ENCODE measurements at places on chromosomes 7 and 10. TPM values are rescaled to one million over a fixed set of nuclear protein-coding genes. Genes with fewer than 3 reads are reported as not detected.

Gene MOGAT3
- total RNA-seq = not detected

- peak; percentile 15 for DNase-seq
These were observed 69.4 kb downstream of the NOC3L start for GRCh38 chr10:94293354-94293753.

DNA sequence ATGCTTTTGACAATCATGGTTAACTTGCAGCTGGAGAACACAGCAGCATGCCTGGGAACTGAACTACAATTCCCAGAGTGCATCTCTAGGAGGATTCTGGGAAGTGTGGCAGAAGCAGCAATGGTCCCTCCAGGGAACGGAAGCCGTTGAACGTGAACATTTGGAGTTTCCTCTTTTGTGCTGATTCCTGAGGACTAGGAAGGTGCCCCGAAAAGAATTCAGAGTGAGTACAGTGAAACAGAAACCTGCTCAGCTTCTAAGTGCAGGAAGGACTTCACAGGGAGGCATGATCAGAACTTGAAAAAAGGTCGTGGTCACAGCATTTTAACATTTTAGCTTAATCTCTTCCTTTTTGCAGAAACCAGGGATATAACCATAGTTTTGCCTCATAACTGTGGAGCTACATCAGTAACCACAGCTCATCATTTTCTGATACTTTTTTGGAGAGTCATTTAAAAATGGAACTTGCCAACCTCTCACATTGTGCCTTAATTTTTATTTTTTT, at the start of gene NUDT13:
NUDT13 (plus strand) TSS at position 111 of the 505 bp plus-strand sequence. CDS start 3,911 bp downstream, outside the sequence.
- DNase-seq = peak; percentile 78

DNA sequence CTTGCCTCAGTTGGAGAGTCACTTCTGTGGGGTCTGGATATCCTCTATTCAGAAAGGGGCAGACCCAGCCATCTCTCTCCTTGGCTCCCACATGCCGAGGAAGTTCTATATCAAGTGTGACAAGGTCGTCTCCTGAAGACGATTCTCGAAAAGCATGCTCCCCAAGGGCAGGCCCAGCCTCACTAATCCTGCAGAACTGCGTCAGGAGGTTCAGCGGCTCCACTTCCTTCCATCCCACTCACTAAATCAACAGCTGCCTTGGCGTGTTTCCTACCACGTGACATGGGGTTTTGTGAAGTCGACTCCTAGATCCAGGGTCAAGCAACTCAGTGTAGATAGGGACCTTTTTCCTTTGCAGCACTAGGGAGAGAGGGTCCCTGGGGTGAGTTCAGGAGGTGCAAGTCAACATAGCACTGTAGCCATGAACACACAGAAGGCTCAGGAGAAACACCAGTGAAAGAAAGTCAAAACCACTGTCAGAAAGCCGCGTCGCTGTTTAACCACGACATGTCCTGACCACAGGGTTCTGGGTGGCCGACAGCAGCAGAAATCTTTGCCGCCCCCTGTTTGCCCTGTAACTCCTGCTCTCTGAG, 156.4 kb downstream of the PRPF18 start:
- no peak for DNase-seq

Gene XRCC2
- 0.91 TPM for total RNA-seq

DNA sequence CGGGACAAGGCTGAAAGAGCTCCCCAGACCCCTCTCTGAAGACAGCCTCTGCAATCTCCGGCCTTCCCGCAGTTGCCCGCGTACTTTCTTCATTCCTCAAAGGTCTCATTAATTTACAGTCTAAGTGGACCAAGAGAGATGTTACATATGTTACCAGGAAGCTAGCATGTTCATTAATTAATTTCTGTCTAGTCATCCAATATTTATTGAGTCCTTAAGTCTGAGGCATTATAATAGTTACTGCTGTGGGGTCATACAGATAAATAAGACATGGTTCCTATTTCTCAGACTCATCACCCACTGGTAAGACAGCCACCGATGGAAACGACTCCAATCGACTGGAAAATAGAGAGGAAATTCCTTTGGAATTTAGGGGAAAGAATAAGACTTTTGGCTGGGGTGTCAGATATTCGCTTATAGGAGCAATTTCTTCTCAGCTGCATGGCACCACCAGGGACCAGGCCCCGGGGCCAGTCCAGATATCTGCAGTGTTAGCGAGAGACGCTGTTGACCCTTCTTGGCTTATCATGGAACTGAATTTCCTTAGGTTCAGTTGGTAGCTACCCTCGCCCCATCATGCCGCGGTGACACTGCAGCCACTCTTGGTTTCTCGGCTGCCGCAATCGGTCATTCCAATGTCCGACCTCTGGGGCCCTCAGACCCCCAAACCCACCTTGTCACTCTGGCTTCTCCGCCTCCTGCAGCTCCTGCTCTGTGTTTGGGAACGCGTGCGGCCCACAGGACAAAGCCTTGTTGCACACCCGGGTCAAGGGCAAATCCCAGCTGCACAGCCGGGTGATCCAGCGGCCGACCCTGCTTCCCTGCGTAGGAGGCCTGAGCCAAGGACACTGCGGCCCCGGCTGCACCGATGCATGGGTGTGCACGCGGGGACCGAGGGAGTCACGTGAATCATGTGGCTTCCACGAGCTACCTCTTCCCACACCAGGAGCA, 383.2 kb downstream of the DNAJB6 start:
- DNase-seq = no peak

Gene ZNF804B
- total RNA-seq = not detected

DNA sequence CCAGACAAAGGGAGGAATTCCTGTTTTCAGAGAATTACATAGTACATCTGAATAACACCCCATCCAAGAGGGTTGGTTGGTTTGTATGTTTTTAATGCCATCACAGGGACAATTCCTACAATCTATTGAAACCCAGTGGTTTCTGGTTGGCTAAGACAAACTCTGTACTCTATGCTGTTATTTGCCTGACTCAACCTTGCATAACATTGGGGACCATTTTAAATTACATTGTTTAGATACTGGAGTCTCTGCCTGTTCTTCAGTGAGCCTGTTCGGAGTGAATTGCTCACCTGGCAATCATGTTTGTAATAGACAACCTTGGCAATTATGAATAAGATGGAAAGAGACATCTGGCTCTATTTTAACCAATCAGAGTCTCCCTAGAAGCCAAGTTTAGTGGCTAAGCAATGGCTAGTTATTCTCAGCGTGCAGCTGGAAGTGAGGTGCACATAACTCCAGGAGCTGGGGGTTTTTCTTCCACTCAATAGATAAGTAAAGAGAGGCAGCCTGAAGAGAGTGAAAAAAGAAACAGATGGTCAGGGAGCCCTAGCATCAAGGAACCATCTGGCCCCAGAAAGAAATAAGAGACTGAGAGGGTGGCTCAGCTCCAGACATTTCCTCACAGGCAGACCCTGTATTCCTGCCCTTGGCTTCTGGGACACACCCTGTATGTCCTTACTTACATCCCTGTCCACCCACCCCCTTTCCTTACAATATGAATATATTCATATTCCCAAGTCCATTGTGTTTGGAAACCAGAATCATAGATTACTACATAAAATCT, 21.2 kb upstream of the SLC35G1 start:
- no peak for DNase-seq

DNA sequence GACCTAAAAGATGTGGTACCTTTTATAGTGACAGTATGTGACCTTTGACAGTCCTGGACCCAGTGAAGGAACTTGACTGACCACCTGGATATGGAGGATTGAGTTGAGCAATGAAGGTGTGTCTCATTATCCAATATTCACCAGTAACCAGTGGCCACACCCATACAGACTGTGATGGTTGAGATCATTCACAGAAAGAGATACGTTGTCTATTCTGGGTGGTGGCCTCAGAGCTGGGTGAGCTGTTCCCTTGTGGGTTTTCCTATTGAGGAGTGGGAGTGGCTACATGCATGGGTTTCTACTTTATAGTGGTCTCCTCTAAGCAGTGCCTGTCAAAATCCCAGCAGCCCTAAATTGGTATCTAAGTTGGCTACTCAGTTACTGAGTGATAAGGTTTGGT, 507.4 kb downstream of the SORCS3 start:
- no peak for DNase-seq

Gene EMX2
- 1.5 TPM for total RNA-seq

- no peak for DNase-seq
These were observed 194.2 kb downstream of the BICC1 start for GRCh38 chr10:58706836-58707235.

GRCh38 chr10:104557966-104558365, 83.1 kb upstream of the SORCS3 start:
- no peak for DNase-seq

Gene DYDC2
- not detected for total RNA-seq

Gene TPK1
- 5.1 TPM for total RNA-seq

DNA sequence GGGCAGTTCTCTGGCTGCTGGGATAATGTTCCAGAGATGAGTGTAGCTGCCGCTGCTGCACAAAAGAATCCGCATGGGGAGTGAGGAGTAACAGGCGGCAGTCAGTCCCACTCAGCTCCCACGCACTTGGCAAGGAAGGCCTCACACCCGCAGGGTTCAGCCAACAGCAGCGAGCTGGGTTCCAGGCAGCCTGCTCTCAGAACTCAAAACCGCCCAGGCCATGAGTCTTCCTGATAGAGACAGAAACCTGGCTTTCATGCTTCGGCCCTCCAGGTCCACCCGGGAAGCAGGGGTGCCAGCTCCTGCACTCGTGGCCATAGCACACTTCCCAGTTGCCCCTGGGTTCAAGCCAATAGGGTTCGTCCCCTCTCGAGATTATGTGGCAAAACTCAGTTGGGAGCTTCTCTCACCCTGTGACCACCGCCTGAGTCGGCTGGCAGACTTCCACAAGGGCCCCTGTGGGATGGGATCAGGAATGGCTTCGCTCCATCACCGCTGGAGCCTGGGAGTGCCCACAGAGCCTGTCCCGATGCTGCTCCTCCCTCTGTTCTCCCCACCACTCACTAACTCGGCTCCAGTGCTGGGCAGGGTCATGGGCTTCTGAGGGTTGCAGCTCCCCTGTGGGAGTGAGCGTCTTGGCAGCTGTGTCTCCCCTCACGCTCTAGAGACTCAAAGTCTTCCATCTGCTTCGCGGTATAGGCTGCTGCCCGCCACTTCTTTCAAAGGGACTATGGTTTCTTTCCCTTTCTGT, 20.6 kb downstream of the CLRN3 start:
- DNase-seq = no peak

Gene NEUROG3
- not detected for total RNA-seq

- DNase-seq = no peak
These were observed 15.1 kb upstream of the GATA3 start for GRCh38 chr10:8039321-8039881.

DNA sequence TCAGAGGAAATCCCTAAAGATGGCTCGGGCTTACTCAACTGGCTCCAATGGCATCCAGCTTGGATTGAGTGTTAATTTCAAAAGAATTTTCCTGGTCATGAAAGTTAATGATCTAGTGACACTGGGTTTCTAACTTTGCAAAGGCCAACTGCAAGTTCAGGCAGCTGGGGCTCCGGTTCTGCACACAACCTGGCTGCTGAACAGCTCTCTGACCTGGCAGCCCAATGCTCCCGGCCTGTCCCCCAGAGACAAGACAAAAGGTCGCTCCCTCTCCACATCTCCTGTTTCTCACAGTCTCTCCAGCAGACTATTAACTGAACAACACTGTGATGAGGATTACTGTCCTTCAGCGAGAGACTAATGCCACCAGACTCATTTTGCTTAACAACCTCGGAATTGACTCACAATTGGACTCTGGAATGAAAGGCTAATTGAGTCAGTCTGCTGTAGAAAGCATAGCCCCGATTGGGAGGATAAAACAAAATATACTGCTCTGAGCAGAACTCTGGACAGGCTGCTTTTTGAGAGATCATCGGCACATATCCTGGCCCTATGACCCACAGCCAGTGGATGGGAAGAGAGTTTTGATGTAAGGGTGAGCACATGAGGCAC, 174.5 kb downstream of the GFRA1 start:
- no peak for DNase-seq

Gene ZNF786
- total RNA-seq = 12.8 TPM

Gene LMTK2
- 37.4 TPM for total RNA-seq

DNA sequence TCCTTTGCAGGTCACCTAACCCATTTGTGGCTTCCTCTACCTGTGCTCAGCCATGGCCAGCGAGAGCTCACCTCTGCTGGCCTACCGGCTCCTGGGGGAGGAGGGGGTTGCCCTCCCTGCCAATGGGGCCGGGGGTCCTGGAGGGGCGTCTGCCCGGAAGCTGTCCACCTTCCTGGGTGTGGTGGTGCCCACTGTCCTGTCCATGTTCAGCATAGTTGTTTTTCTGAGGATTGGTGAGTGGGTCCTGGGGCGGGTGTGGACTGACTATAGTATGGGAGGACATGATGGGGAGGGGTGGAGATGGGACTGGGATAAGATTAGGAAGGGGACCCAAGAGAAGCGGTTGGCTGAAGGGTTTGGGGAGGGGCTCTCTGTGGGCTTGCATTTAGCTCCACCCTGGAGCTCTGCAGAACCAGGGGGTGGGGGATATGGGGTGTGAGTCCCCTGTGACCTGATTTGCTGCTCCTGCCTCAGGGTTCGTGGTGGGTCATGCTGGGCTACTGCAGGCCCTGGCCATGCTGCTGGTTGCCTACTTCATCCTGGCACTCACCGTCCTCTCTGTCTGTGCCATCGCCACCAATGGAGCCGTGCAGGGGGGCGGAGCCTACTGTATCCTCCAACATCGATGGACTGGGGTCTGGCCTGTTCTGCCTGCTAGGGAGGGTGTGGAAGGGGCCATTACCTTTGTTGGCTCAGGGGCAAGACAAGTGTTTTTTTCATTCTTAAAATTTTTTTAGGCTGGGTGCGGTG, 1.8 kb downstream of the SLC12A9 start:
- DNase-seq = no peak

DNA sequence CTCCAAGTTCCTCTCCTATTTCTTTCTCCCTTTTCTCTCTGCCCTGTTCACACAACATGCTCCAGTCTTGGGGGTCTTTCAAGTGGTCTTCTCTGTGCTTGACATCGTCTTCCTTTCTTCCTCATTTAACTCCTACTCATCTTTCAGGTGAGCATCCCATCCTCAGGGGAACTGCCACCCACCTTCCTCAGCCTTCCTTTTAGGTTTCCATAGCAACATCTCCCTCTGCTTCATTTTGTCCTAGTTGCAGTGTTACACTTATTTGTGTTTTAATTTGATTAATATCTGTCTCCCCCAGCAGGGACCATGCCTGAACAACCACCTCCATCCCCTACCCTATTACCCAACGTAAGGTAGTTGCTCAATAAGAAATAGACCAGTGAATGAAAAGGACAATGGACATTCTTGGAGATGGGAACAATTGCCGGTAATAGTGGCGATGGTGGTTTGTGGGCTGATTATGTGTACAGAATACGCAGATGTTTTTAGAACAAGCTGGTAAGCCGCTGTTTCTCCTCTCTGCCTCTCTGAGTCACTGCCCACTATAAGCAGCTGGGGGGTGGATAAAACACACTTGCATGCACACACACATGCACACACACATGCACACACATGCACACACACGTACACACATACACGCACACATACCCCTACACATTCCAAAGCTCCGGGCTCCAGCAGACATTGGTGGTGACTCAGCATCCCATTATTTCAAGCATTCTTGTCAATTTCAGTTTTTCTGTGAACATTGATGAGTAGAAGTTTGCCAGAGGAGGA, 251.6 kb downstream of the GATA3 start:
- no peak for DNase-seq

- DNase-seq = no peak
These were observed 56.7 kb downstream of the ZMYND11 start for GRCh38 chr10:191703-192518.

DNA sequence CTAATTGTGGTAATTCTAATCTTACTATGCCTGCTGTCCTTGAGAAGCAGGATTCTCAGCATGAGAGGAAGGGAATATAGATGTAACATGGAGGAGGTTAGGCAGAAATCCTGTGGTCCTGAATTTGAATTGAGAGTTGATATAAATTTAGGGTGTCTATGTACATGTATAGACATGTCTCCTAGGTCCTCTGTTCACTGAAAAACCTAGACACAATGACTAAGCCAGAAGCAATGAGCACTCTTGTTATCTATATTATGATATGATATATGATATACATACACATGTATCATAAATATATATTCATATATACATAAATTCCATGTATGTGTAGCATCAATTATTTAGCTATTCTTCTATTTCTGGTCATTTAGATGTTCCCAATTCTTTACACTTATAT, 173.3 kb upstream of the MKLN1 start:
- DNase-seq = no peak

Data from prostate gland (tissue), 2 donors.